Esophagus (tissue), 2 donors: ENCODE measurements at places on chromosomes 2 and 18. TPM values are rescaled to one million over a fixed set of nuclear protein-coding genes. Genes with fewer than 3 reads are reported as not detected.

Gene ACTG2
- 660 TPM for polyA plus RNA-seq

Gene SIX3
- not detected for polyA plus RNA-seq

Gene DSG2
- 3.2 TPM for polyA plus RNA-seq

Gene LAMA1
- 0.16 TPM for polyA plus RNA-seq

Gene ELOA2
- polyA plus RNA-seq: not detected

Gene PCARE
- polyA plus RNA-seq: 0.07 TPM

Gene WNT10A
- polyA plus RNA-seq: 9.6 TPM

Gene SLC39A10
- polyA plus RNA-seq: 2.1 TPM

Gene ST8SIA5
- 0.06 TPM for polyA plus RNA-seq

Gene FAHD2A
- 11.9 TPM for polyA plus RNA-seq

Gene CD207
- polyA plus RNA-seq: 0.94 TPM

Gene GALNT3
- 30.7 TPM for polyA plus RNA-seq

Gene IER3IP1
- 10.6 TPM for polyA plus RNA-seq

Gene NOP58
- polyA plus RNA-seq: 61.9 TPM

Gene FER1L5
- polyA plus RNA-seq: 0.02 TPM

Gene MRPL30
- polyA plus RNA-seq: 21.8 TPM

Gene C2orf80
- not detected for polyA plus RNA-seq

Gene DES
- 686 TPM for polyA plus RNA-seq

Gene KCNK3
- polyA plus RNA-seq: 0.76 TPM

Gene KIAA2012
- not detected for polyA plus RNA-seq

Gene DBI
- 1,063 TPM for polyA plus RNA-seq

Gene CCL20
- polyA plus RNA-seq: 8.4 TPM

Gene GPC1
- 82.0 TPM for polyA plus RNA-seq

Gene BARD1
- polyA plus RNA-seq: 3.7 TPM

Gene FSIP2
- 0.06 TPM for polyA plus RNA-seq

Gene PLCL1
- polyA plus RNA-seq: 0.59 TPM

Gene ALPI
- polyA plus RNA-seq: not detected

Gene SPHKAP
- not detected for polyA plus RNA-seq

Gene RIOK3
- 147 TPM for polyA plus RNA-seq

Gene SYT4
- polyA plus RNA-seq: 0.01 TPM

Gene WDSUB1
- 8.0 TPM for polyA plus RNA-seq

Gene INHBB
- polyA plus RNA-seq: 1.6 TPM

Gene C2orf15
- 0.63 TPM for polyA plus RNA-seq

Gene C2orf81
- polyA plus RNA-seq: 0.81 TPM

Gene CAPN14
- 72.7 TPM for polyA plus RNA-seq

Gene POTEI
- polyA plus RNA-seq: not detected

Gene MC4R
- polyA plus RNA-seq: not detected

Gene TRIB2
- 10.6 TPM for polyA plus RNA-seq

Gene COL6A3
- 10.3 TPM for polyA plus RNA-seq

Gene PSTPIP2
- 6.4 TPM for polyA plus RNA-seq

Gene ACVR1
- polyA plus RNA-seq: 1.8 TPM

Gene HAUS1
- 16.5 TPM for polyA plus RNA-seq

Gene RAB27B
- 8.6 TPM for polyA plus RNA-seq

Gene LAMA3
- 8.0 TPM for polyA plus RNA-seq

Gene PPP4R1
- polyA plus RNA-seq: 84.9 TPM

Gene EML6
- 1.3 TPM for polyA plus RNA-seq

Gene EFEMP1
- 5.9 TPM for polyA plus RNA-seq

Gene NOL4
- polyA plus RNA-seq: not detected

Gene DLX1
- polyA plus RNA-seq: 0.02 TPM

Gene LONRF2
- 0.33 TPM for polyA plus RNA-seq

Gene CABLES1
- 3.8 TPM for polyA plus RNA-seq

Gene ADCYAP1
- 0.14 TPM for polyA plus RNA-seq

Gene EFHD1
- polyA plus RNA-seq: 1.3 TPM

Gene LCT
- polyA plus RNA-seq: not detected

Gene TANC1
- 21.4 TPM for polyA plus RNA-seq

Gene MAP3K19
- not detected for polyA plus RNA-seq

Gene ITGA6
- 18.5 TPM for polyA plus RNA-seq

Gene TUBA4B
- polyA plus RNA-seq: not detected
